Right lobe of liver (tissue), 6 donors: ENCODE measurements at places on chromosomes 12 and 14. TPM values are rescaled to one million over a fixed set of nuclear protein-coding genes. Genes with fewer than 3 reads are reported as not detected.

GRCh38 chr12:121634836-121635235 lies 8.5 kb downstream of the ORAI1 start:
- DNase-seq = no peak

DNA sequence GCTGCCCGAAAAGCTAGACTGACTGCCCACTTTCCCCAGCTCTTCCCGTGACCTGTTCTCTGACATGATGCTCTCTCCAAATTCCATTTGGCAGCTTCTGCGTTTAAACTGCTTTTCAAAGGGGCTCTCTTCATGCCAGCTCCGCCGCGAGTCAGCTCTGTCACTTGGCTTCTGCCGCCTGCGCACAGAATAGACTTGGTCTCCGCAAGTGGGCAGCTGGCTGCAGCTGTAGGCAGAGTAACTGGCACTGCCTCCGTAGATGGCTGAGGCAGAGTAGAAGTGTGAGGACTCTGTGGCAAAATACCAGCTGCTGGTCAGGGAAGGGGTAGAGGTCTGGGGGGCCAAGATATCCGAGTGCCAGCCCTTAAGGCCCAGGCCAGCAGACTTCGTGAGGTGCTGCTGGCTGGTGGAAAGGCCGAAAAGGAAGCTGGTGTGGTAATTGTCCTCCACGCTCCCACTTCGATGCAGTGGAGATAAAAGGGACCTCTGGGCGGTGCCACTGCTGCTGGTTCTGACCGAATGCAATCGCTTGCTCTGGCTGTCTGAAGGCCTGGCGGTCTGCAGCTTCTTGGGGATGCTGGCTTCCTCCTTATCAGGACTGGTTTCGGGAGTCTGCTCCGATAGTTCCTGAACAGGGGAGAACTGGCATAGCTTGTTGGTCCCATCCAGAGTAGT lies 85.7 kb downstream of the DUSP16 start:
- no peak for DNase-seq

DNA sequence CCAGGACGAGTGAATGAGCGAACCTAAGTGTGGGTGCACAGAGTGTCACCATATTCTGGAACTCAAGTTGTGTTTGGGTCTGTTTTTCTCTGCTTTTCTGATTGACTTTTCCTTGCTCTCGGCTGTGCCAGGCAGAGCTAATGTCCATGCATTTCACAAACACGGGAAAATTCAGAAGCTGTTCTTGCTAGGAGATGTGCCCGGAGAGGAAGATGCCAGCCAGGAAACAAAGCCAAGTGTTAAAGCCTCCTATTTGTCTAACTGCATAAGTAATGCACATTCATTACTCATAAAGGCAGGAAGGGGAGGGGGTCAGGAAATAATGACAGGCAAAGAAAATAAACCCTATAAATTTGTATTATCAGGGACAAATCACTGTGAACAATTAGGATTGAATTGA lies 250.4 kb upstream of the SFSWAP start:
- no peak for DNase-seq

DNA sequence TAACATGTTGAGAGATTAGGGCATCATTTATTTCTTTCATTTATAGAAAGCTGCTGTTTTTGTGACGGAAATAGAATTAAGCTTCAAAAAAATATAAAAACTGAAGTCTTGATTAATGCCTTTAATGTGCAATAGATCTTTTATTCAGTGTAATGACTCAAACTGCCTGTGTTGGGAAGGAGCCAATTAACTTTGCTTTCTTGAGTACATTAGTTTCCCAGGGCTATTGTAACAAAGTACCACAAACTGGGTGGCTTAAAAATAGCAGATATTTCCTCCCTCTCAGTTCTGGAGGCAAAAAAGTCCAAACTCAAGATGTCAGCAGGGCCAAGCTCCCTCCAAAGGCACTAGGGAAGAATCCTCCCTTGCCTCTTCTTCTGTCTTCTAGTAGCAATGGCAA lies 36.6 kb downstream of the EID3 start:
- DNase-seq = no peak

GRCh38 chr12:997505-997904 lies 6.5 kb downstream of the ERC1 start:
- DNase-seq = no peak

The SLCO1B1 gene
- total RNA-seq = 137 TPM

The PTPRO gene
- total RNA-seq = 1.4 TPM
